ENCODE measurements at places on chromosomes 11 and 22.

DNA sequence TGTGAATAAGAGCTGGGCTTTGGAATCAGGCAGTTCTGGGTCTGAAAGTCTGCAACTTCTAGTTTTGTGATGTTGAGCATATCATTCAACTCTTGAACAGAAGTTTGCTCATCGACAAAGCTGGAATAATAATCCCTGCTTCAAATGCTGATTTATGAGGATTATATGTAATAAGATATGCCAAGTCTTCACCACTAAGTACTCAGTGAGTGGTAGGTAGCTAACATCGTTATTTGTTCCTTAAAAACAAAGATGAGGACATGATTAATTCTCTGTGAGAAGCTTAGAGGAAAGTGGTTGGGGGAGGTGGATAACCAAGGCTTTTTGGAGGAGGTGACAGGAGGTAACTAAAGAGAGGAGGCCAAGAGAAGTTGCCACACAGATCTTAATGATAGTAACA, 96.5 kb downstream of the ME3 start:
- no peak for DNase-seq

DNA sequence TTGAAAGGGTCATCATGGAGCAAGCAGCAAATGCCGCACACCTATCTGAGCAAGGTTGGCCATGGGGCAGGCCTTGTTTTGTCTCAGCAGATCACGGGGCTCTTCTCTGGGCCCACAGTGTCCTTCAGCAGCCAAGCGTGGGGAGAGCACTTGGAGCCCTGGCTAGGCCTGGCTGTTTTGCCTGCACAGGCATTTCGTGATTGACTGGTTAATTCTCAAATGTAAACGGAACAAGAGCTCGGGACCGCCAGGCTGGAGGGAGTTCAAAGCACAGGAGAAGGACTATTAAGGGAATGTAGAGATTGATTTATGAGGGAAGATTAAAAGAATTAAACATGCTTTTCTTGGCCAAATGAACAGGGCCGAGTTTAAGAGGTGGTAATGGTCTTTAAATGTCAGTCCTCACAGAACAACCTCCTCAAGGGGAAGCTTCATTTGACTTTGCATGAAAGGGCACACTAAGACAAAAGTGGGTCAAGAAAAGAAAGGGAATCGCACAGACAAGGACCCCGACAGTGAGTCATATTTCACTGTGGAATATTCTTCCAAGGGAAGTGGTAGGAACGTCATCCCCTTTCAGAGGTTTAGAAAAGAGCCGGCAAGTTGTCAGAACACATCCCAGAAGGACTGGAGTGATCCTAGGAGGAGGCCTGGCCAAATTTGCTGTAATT, 20.7 kb downstream of the SPON1 start:
- peak; percentile 68 for DNase-seq

GRCh38 chr11:134939031-134939430, 527.0 kb upstream of the B3GAT1 start:
- no peak for DNase-seq

DNA sequence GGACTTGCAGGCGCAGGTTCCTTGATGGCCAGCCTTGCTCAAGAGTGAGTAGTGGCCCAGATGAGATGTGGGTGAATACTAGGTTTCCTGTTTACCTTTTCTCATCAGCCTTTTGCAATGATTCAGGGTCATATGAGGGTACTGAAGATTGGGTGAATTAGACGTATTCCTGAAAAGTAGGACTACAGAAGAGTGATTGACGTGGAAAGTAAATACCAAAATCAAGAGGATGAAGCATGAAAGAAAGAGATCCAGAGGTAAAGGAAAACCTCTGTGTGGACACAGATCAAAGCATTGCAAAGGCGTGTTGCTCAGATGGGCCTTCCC, 59.9 kb downstream of the CYB5R2 start:
- no peak for DNase-seq

GRCh38 chr22:50720301-50721256, 17.4 kb upstream of the ACR start:
- no peak for DNase-seq

- no peak for DNase-seq
Measured at GRCh38 chr11:68524213-68524612, 63.7 kb downstream of the PPP6R3 start.

GRCh38 chr11:78189851-78190250, 1.1 kb downstream of the USP35 start:
- no peak for DNase-seq

DNA sequence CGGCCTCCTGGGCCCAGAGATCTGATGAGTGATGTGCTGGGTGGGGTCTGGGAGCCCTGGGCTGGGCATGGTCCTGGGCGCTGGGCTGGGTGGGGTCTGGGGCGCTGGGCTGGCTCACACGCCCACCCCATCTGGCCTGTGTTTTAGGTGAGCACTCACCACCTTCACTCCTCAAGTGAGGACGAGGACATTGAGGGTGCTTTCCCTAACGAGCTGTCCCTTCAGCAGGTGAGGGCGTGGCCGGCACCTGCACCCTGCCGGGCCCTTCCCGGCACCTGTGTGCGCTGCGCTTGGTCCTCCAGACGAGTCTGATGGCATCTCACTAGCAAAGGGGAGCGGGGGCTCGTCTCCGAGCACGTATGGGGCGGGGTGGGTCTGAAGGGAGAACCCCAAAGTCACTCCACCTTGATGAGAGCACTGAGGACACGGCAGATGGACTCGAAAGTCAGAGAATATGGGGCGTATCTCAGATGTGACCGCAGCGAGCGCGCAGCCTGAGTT, 37.9 kb downstream of the SBF1 start:
- DNase-seq, result no peak

DNA sequence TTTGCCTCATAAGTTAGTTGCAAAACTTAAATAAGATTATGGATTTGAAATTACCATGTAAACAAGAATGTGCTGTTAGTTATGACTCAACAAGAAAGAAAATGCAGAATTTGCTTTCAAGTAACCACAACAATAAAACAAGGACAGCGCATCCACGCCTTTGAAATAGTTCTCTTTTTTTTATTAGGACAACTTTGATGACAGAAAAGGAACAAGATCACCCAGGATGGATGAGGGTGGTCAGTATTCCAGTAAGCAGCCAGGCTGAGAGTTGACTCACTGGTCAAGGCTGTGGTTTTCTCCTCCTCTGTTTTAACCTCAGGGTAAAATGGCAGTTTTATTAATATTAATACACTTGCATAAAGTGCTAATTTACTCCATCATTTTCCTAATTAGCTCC, 544.4 kb downstream of the OPCML start:
- no peak for DNase-seq

- no peak for DNase-seq
Measured at GRCh38 chr11:58222721-58223120, 6.0 kb downstream of the OR10Q1 start.

DNA sequence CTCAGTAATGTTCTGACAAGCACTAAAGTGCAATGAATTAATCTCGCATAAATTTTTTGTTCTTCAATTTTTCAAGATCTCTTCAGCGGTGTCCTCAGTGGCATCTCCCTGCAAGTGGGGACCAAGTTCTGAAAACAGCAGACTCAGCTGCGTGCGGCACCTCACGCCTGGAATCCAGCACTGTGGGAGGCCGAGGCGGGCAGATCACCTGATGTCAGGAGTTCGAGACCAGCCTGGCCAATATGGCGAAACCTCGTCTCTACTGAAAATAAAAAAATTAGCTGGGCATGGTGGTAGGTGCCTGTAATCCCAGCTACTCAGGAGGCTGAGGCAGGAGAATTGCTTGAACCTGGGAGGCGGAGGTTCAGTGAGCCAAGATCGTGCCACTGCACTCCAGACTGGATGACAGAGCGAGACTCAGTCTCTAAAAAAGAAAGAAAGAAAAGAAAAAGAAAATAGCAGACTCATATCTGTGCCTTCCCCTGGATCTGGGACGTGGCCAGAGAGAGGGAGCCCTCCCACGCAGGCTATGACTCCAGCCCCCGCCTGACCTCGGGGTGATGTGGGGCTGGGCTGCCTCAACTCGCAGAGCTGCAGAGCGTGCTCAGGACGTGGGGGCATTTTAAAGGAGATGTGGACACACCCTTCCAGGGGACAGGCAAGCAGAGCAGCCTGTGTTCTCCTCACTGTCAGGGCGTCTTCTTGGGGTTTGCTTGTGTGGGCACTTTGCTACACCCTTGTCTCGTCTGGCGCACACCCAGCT, 346.6 kb downstream of the BRD1 start:
- DNase-seq, result no peak

DNA sequence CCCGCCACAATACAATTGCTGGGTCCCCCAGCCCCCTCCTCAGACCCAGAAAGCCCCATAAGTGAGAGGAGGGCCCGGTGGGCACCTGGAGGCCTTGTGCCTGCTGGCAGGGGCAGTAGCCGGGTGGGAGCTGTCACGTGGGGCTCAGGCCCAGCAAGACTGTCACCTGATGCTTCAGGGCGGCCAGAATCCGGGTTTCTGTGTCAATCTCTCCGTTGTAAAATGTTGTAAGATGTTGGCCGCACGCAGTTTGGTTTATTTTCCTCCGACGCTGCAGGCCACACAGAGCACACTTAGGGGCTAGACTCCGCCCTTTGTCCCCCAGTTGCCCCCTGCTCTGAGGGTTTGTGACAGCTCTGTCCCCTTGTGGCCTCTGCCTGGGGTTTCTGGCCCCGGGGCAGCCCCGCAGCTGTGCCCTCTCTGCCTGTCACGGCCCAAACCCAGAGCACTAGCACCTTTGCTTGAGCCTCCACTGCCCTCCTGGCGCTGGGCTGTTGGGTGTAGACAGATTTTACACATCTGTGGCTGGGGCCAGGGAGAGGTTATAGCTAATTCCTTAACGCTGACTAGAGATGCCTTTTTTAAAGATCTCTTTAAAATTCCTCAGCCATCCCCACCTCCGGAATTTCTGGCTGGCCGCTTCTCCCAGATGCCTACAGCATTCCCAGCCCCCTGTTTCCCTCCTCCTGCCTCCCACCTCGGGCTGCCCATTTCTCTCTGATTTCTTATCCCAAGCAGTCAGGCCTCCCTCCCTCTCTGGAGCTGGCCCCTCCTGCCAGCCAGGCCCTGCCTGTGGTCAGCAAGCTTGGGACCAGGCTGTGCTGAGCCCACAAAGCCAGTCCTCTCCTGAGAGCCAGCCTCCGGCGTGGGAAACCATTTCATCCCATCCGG, 3.2 kb upstream of the PRR5 start:
- peak; percentile 97 for DNase-seq

GRCh38 chr11:45667929-45668680, 2.7 kb upstream of the CHST1 start:
- no peak for DNase-seq

GRCh38 chr11:86249307-86250098, 5.0 kb downstream of the EED start:
- peak; percentile 6 for DNase-seq

DNA sequence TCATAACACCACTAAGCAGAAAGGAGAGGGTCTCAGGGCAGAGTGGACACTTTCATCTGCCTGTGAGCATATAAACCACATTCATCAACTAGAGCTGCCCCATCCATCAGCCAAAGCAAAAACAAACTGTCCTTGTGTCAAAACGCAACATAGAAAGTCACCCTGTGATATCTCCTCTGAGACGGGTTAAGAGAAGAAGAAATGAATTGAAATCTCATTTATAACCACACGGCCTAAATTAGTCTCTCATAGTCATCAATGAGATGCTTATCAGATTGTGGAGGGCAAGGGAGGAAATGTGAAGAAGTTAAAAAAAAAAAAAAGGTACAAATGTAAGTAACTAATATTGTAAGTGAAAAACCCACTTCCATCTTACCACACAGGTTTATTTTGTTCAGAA, 75.7 kb downstream of the SIK3 start:
- DNase-seq, result no peak

DNA sequence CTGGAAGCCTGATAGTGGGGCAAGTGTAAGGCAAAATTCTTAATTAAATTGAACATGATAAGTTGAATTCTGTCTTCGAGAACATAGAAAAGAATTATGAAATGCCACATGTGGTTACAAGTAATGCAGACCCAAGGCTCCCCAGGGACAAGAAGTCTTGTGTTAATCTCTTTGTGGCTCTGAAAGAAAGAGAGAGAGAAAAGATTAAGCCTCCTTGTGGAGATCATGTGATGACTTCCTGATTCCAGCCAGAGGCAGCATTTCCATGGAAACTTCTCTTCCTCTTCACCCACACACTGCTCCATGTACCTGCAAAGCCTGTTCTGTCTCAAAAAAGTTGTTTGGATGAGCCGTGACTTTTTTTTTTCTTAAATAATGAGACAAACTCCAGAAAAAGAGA, 1.9 kb upstream of the TYR start:
- peak; percentile 3 for DNase-seq

DNA sequence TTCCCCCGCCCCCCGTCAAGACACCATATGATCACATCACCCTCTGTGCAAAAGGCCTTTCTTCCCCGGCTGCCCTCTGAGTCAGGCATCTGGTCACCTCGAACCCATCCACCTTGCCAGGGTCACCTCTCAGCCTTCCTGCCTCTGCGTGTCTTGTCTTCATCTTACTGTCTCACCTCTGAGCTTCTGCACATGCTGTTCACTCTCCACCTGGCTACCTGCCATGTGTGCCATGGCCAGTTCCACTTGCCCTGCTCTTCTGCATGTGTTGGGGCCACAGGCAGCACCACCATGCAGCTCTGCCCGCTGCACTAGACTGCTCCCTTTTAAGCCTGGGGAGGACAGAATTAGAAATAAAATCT, 9.8 kb downstream of the ZNF74 start:
- no peak for DNase-seq

GRCh38 chr11:72635933-72636332, 38.3 kb downstream of the PDE2A start:
- DNase-seq, result no peak

- peak; percentile 46 for DNase-seq
Measured at GRCh38 chr11:72239849-72240460, 4.0 kb downstream of the PHOX2A start.

- DNase-seq, result peak; percentile 56
Measured at GRCh38 chr11:71372693-71373657, 75.2 kb downstream of the DHCR7 start.

All from fibroblast of the aortic adventitia (primary cell).